Fibroblast of skin of abdomen (primary cell): ENCODE measurements at places on chromosomes 1 and 21.

DNA sequence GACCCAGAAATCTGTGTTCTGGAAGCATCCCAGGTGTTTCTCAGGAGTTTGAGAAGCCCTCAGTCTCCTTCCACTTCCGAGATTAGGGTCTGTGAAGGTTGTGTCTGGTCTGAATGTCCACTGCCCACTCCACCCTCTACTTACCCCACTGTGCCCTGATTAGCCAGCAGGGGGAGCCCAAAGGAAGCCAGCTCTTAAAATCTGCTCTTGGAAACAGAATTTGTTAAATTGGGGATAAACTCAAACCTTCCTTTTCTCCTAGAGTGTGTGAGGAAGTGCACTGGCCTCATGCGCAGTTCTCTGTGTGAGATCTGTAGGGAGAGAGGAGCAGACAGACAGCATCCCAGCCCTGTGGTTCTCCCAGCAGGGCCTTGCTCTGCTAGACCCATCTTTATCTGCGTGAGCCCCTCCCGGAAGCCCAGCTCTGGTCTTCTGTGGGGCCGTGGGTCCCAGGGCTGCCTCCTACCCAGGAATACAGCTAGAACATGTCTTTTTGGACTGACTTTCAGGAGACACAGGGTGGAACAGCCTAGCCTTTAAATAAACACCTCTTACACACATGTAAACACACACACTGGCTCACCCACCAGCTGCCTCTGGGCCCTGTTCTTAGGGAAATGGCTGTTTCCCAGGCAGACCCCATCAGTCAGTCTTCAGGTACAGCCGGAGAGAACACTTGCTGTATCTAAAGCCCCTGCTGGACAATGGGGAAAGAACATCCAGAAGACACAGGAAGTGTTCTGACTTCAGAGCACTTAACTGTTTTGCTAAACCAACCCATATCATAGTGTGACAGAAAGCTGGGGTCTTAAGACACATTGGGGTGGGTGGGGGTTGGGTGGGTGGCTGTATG, 52.2 kb downstream of the SMYD2 start:
- DNase-seq = peak; percentile 61

DNA sequence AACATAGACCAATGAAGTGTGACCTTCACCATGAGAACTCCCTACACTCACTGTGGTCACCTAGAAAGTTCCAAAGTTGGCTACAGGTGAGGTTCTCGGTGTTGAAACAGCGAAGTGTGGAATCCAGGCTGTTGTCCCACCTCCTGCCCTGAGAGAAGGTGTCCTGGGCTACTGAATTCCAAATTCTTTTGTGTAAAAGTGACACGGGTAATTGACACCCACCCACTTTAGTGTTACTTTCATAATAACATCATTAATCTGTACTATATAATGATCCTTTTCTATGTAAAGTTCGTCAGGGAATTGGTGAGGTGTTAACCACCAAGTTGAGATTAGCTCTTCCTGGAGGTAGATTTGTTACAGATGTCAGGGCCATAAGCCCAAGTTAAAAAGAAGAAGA, 690.7 kb downstream of the RWDD3 start:
- no peak for DNase-seq

DNA sequence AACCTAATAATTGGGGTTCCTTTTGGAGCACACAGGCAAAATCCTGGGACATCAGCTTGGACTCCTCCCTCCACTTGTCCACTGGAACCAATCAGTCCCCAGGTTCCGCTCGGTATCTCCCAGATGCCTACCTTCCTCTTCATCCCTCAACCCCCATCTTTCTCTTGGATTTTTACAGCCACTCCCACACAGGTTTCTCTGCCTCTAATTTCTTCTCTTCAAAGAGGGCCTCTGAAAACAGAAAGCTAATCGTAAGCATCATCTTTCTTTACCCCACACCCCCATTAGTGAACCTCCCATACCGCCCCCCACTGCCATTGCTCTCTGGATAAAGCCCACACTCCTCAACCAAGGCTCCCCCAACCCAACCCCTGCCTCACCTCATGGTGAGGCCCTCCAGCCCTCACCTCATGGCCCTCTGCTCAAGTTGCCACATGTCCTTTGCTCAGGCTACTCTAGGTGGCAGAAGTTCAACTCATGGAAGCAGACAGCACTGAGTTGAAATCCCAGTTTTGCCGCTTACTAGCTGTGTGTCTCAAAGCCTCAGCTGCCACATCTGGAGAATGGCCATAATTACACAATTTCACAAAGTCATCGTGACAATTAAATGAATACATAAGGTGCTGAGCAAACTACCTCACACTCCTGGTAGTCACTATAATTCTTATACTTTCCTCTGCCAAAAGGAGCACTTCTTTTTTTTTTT, 18.1 kb upstream of the WASF2 start:
- DNase-seq = no peak

- no peak for DNase-seq
Measured at GRCh38 chr1:178124115-178124514, 30.2 kb downstream of the RASAL2 start.

- DNase-seq = no peak
Measured at GRCh38 chr1:239896569-239896968, 195.1 kb upstream of the FMN2 start.

DNA sequence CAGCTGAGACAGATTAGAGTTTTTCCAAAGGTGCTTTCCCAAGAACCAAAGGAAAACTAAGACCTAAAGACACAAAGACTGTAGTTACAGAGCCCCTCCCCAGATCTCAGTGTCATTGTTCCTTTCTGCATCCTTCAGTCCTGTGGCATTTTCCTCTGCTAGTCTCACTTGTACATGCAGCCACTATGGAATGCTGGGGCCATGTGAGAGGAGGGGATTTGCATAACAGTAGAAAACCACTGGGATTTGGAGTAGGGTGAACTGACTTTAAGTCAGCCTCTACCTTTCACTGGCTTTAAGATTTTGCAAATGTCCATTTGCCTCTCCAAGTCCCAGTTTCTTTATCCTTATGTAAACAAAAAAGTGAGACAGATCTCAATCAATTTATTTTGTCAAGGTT, 119.4 kb upstream of the F3 start:
- DNase-seq = no peak

DNA sequence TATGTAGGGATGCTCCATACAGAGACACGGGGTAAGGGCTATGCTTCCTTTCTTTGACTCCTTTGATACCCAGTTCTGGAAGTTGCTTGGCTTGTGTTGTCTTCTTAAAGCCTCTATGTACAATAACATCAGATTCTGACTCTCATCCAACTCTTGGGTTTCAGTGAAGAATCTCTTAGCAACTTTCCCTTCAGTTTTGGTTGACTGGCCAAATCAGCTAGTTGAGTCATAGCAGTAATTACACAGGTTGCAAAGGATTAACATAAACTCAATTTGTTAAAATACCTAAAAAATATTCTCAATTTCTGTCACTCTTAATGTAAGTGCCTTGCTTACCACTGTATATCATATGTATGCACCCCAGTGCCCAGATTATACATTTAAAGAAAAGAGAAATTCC, 9.2 kb downstream of the CD1E start:
- no peak for DNase-seq

GRCh38 chr1:180579961-180580611, 21.3 kb downstream of the OVAAL start:
- DNase-seq = no peak
